ENCODE measurements at places on chromosomes 3 and 15. TPM values are rescaled to one million over a fixed set of nuclear protein-coding genes. Genes with fewer than 3 reads are reported as not detected.
A peak's percentile ranks its signal among the peaks of the same experiment; 100 is the strongest.

DNA sequence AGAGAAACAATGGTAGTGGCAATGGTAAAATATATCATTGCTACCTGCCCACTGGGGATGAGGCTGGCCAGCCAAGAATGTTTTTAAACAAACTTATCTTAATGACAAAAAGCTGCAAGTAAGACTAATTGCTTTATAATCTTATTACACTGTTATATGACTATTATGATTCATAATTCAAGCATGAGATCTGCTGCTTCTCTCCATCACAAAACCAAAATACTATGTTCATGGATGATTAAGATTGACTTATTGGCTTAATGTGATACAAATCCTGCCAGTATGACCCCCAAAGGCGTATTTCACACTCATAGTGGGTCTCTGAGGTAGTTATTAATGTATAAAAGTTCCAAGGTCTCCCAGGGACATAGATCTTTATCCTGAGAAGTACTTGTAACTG, 52.6 kb downstream of the FBN1 start:
- no peak for DNase-seq

GRCh38 chr15:96576596-96576995, 246.1 kb downstream of the NR2F2 start:
- DNase-seq, result no peak

DNA sequence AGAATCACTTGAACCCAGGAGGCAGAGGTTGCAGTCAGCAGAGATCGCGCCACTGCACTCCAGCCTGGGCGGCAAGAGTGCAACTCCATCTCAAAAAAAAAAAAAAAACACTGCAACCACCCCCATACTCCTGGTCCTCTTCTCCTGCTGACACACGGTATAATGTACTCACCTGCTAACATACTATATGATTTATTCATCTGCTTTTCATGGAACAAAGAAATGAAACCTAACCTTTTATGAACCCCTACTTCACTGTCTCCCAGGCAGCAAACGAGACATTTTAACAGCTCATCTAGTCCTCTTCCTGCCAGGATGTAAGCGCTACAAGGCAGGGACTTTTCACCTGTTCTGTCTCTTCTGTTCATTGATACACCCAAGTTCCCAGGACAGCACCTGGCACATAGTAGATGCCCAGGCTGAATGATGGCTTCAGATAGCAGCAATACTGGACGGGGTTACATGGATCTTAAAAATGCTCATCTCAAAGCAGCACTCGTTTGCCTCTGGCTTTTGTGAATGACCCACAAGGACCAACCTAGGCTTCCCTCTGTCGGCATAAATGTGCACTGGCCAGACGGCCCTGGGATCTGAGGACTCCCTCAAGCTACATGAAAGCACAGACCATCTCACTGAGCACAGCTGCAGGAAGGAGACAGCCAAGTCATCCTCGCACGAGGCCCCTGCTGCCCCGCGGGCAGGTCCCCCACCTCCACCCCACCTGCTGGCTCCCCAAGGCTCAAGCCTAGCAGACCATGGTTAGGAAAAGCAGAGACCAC, 20.3 kb downstream of the XXYLT1 start:
- peak; percentile 27 for DNase-seq

GRCh38 chr15:99895956-99896311, 162.7 kb upstream of the LYSMD4 start:
- no peak for DNase-seq

DNA sequence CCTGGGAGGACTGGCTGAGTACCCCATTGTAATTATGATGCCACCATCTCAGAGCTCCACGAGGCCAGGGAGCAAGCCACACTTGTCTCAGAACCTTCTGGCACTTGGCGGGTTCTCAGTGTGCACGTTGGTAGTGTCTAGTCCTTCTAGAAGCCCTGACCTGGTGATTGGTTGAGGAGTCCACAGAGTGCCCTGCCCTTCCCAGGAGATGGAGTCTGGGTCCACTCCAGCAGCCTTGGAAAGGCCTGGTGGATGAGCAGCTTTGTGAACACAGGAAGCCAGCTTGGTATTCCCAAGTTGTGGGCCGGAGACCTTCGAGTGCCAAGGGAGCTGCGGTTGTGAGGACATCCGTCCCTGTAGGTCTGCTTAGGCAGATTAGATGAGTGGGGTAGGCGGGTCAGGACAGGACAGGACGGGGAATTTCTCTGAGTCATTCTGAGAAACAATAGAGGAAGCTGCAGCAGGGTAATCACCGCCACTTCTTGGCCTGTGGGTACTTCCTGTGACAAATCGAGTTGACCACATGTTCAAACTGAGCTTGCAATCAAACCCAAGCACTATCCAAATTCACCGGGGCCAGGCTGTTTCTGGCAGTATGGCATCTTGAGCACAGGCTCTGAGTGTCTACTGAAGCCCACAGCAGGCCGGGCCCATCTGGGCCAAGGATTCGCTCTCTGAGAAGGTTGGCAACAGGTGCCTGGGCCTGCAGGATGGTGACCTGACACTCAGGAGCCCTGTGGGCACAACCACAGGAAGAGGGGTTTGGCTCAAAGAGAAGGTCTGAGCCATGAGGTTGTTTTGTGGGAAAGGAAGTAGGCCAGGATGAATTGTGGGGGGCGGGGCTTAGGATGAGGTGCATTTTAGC, 71.5 kb upstream of the PLXNA1 start:
- peak; percentile 68 for DNase-seq

DNA sequence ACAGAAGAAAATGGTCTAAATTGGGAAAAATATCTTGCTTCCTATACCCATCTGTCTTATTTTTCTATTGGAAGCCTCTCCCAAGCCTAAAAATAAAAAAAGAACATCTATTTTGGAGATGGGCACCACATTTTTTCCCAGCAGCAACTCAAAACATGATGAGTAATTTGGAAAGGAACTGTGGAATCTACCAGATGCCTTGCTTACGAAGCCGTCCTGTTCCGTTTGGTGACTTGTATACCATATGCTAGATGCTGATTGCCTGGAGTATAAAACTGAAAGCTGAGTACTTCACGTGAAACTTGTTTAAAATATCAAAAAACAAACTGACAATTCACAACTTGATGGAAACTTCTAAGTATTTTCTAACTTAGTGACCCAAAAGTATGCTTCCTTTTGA, 491.0 kb downstream of the ROBO2 start:
- DNase-seq, result no peak

GRCh38 chr3:44355362-44356033, 16.9 kb downstream of the TCAIM start:
- DNase-seq, result peak; percentile 66

The FOXB1 gene
- total RNA-seq, result not detected

The TLR9 gene
- not detected for total RNA-seq

The CKMT1B gene
- 13.5 TPM for total RNA-seq

Measured in body of pancreas (tissue), 4 donors.